Stimulated activated CD4-positive, alpha-beta T cell treated with anti-CD3 and anti-CD28 coated beads, Interleukin-1b, Interleukin-23, amount 100 ng/mL, for 4 hours (primary cell): ENCODE measurements at places on chromosomes 16 and 17.
A peak's percentile ranks its signal among the peaks of the same experiment; 100 is the strongest.

DNA sequence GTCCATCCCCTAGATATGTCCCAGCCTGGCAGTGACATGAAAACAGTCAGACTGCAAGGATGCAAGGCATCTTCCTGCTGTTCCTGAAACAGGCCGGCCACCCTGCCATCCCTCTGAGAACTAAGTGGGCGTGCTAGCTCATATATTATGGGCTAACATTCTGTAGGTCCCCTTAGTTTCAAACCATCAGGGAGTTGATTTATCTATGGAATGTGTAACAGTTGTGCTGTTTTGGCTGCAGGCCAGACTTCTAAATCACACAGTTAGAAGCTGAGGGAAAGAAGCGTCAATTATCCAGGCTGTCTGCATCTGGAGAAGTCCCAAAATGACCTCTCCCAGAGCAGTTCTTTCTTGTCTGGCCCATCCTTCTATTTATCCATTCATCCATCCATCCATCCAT is 102.7 kb upstream of the DNAH9 start:
- no peak for DNase-seq

GRCh38 chr16:27739606-27740357 is 189.8 kb downstream of the KATNIP start:
- DNase-seq = no peak

- no peak for DNase-seq
These were observed 68.0 kb upstream of the NKD1 start for GRCh38 chr16:50480206-50480605.

GRCh38 chr17:57908278-57908677 is 46.9 kb downstream of the CUEDC1 start:
- DNase-seq = no peak

- DNase-seq = no peak
These were observed 56.7 kb upstream of the SIAH1 start for GRCh38 chr16:48441863-48442279.

DNA sequence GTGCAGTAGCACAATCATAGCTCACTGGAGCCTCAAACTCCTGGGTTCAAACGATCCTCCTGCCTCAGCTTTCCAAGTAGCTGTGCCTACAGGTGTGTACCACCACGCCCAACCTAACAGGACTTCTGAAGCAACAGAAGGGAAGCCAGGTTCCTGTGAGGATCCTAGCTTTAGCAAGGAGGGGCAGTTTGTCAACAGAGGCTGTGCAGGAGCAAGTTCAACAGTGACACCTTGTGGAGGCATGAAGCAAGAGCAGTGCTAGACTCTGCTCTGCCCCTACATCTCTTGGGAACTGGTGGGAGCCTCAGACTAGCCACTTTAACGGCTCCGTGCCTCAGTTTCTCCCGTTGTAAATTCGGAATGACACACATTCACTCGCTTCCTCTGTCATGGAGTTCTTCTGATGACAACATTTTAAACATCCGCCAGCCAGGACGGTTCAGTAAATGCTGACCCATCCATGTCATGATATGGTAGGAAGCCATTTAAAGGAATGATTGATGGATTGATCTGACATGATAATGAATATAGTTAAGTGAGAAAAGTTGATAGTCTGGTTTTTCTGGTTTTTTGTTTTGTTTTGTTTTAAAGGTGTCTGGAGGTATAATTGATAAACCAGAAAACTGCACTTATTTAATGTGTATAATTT is 218.7 kb downstream of the MRTFB start:
- no peak for DNase-seq

GRCh38 chr17:33447090-33447489 is 154.0 kb upstream of the ASIC2 start:
- no peak for DNase-seq

- no peak for DNase-seq
These were observed 215.6 kb downstream of the MAP2K6 start for GRCh38 chr17:69630056-69630635.

DNA sequence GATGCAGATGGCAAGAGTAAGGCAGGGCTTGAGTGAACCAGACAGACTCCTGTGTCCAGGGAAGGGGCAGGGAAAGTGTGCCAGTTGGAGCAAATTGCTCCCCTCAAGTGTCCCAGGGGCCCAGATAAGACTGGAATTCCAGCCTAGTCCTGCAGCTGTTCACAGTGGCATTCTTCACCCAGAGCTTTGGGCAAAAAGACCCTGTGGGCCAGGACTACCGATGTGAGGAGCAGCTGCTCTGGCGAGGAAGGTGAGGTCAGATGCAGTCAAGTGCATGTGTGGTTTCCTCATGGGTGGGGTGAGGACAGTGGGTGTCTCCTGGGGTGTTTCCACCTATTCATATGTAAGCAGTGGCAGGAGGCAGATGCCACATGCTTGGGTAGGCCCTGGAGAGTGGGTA is 14.3 kb downstream of the NEUROD2 start:
- no peak for DNase-seq

GRCh38 chr16:2037115-2037514 is 10.4 kb downstream of the NHERF2 start:
- DNase-seq = no peak

- DNase-seq = peak; percentile 8
These were observed 677 bp downstream of the SNTB2 start for GRCh38 chr16:69187446-69188235.

- no peak for DNase-seq
These were observed 93.3 kb upstream of the TNRC6C start for GRCh38 chr17:77865112-77865611.

DNA sequence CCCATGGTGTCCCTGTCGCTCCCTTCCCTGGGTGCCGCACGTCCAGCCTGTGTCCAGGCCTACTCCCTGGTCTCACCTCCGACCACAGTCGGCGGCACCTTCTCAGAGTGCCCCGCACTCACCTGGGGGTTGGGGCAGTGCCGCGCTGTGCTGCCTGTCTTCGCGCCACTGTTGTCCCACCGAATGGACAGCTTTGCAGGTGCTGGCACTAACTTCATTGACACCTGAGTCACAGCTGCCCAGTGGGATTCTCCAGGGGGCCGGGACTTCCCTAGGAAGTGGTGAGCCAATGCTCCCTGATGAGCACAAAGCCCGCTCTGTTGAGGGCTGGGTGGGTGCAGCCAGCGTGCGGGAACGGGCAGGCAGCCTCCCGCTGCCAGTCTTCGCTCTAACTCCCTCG is 24.3 kb upstream of the DBNDD1 start:
- DNase-seq = no peak

- DNase-seq = no peak
These were observed 17.4 kb downstream of the LDHD start for GRCh38 chr16:75099075-75099667.

GRCh38 chr17:10439816-10440215 is 18.1 kb upstream of the MYH8 start:
- DNase-seq = no peak

DNA sequence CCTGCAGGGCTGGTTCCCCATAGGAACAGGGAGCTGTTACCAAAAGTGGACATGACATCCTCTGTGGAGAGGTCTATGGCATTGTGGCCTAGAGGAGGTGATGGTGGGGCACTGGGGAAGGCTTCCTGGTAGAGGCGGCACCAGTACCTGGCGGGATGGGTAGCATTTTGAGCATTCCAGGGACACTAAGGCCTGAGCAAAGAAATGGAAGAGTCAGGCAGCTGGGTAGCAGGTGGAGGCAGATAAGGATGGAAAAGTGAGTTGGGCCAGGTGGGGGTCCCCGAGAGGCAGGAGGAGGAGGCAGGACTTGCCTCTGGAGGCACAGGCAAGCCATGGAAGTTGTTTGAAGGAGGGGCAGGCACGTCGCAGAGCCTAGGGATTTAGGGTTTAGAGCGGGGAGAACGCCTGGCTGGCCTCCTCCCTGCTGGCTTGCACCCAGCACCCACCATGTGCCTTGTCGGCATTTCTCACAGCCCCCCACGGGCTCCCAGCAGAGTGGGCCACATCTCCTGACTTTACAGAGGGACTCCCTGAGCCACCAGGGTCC is 5.1 kb upstream of the ADCY7 start:
- no peak for DNase-seq

DNA sequence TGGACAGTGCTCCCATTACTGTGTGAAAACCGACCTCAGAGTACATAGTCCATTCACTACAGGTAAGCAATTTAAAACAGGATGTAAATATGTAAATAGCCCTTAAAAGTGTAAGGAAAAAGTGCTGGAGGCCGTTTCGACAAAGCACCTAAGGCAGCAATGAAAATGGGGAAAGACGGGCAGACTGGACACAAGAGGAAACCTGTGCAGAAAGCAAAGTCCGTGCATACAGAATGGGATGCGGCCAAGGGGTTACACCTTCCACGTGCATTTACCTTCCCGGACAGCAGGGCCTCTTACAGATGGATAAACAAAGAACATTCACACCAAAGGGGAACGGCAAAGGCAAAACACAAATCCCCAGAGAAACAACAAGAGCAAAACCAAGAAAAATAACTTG is 32.0 kb downstream of the LMF1 start:
- no peak for DNase-seq

GRCh38 chr17:82804442-82805191 is 35.2 kb downstream of the ZNF750 start:
- DNase-seq = no peak

DNA sequence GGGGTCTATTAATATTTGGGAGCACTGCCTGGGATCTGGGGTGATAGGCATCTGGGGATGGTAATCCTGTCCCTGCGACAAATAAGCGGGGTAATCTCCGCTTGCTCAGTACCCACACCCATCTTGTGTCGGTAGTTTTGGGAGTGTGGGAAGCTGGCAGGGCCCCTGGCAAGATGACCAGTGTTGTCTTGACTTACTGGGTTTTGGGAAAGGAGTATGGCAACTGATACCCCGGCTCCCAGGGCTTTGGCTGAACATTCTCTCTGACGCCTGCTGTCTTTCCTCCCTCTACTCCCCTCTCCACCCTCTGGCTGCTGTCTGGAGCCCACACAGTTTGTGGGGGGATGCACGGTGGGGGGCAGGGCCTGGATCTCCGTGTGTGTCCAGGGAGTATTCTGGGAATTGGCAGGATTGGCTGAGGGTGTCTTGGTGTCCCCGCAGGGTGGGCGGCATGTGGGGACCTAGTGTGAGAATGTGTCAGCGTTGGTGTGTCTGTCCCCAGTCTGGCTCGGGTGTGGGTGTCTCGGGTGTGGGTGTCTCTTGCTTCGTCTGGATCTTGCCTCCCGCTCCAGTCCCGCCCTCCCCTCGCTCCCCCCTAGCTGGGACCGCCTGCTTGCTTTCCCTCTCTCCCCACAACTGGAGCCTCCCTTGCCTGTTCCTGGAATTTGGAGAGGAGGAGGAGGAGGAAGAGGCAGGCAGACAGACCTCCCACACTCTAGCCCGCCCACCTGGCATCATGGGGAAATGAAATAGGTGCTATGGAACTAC is 12.0 kb downstream of the RARA start:
- no peak for DNase-seq

- DNase-seq = no peak
These were observed 48.5 kb upstream of the ZCCHC14 start for GRCh38 chr16:87541147-87541871.

DNA sequence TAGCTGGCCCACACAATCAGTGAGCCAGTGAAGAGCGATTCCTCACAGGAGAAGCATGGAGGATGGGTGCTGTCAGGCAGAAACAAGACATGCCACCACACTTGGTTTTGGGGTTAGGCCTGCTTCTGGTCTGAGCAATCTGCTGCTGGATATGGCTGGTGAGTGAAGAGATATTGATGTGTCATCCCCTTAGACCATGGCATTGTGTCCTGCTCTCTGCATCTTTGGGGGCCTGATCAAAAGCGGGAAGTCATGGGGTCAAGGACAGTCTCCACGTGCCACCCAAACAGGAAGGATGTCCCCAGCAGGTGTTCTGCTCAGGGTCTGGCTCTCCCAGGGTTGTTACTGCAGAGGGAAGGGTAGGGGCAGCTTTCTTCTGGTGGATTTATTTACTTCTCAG is 140.7 kb downstream of the PRKCB start:
- DNase-seq = no peak

GRCh38 chr16:54577651-54578128 is 291.1 kb upstream of the IRX3 start:
- DNase-seq = no peak

DNA sequence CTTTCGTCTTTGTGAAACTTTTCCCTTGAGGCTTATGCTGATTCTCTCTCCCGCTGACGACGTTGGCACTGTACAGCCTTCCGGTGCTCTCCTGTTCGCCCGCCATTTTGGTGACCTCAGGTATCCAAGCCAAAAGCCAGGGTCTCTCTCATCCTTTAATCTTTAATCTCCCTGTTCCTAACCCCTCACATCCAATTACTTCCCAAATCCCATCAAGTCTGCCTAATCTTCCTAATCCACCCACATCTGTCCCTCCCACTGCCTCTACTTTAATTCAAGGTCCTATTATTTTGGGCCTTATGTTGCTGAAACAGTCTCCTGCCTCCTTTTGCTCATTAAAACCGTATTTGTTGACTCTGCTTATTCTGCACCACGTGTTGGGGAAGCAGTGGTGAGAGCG is 7.3 kb downstream of the WRAP53 start:
- DNase-seq = no peak

GRCh38 chr16:55357241-55357640 is 33.2 kb downstream of the IRX6 start:
- no peak for DNase-seq

GRCh38 chr17:1847191-1847590 is 17.4 kb downstream of the RPA1 start:
- DNase-seq = no peak

DNA sequence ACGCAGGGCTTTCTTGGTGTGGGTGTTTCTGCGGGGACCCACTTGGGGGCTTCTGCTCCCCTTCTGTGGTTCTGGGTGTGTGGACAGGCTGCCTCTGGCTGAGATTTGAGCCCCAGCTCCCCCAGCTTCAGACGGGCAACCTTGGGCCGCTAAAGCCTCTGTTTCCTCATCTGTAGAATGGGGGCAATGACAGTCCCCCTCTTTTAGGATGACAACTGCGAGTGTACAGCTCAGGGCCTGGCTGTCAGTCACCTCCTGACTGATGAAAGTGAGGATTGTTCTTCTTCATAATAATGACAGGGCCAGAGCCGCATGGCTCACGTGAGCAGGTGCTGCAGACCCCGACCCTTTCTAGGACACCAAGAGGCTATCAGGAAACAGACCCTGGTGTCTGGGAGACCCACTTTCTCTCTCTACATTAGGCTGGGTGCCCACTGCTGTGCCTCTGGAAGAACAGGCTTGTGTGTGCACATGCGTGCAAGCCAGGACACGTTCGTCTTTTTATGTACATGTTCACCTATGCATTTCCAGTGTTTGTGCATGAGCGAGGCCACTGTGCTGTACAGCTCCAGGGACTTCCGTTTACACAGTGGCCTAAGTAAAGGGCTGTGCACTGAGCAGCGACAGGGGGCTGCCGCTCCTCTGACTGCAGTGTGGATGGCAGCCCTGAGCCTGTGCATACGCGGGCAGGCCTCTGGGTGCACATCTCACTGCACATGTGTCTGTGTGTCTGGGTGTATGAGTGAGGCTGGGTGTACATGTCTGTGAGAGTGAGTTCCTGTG is 4.6 kb downstream of the SPNS3 start:
- no peak for DNase-seq

DNA sequence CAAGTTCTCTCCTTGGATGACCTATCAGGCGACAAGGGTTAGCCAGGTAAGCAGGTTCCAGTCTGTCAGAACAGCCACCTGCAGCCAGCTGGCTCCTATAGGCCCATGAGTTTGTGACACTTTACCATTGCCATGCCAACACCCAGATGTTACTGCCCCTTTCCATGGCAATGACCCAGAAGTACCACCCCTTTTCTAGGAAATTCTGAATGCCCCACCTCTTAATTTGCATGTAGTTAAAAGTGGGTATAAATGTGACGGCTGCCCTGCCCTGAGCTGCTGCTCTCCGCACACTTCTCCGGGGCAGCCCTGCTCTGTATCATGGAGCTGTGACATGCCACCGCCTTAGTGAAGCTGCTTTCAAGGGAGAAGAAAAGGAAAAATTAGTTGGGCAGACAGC is 10.0 kb upstream of the SECTM1 start:
- no peak for DNase-seq

GRCh38 chr17:5511401-5512225 is 25.2 kb downstream of the MIS12 start:
- DNase-seq = no peak
